ENCODE measurements at places on chromosomes 7 and 10. TPM values are rescaled to one million over a fixed set of nuclear protein-coding genes. Genes with fewer than 3 reads are reported as not detected.

DNA sequence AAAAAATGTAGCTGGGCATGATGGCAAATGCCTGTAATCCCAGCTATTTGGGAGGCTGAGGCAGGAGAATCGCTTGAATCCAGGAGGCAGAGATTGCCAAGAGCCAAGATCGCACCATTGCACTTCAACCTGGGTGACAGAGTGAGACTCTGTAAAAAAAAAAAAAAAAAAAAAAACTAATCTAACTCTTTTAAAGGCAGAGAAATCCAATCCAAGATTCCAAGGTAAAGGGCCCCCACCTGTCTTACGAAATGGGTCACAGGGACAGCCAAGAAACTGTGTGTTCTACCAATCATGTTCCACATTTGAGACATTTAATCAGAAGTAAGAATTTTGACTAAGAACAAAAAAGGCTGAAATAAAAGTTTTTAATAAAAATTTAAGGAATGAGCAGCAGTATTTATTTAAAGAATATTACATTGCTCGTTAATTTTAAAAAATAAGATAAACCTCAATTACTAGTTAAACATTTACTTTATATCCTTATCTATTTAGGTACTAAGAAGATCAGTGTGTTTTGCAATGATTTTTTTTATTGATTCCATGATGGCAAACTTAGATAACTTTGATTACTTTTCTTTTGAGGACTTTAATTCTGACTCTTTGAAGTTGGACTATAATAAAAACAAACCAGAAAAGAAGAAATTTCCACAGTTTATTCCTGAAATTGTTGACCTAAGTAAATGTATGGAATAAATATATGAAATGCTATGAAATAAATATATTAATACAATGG is 6.7 kb upstream of the OAT start:
- DNase-seq: no peak

GRCh38 chr7:99061001-99061776 is 82.7 kb downstream of the SMURF1 start:
- DNase-seq: no peak

DNA sequence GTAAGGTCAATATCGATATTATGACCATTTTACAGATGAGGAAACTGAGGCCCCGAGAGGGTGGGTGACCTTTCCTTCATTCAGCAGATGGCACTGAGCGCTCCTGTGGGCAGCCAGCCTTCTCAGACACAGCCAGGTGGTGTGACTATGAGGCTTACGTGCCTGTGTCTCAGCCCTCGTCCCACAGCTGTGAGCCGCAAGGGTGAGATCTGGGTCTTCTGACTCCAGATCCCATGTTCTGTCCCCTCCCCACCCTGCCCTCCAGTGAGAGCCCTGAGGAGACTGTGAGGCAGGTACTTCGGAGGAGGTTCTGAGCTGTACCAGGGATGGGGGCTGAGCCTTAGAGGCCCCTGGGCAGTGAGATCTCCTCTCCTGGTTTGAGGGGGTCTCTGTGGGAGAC is 613.8 kb upstream of the FOXK1 start:
- peak; percentile 53 for DNase-seq

DNA sequence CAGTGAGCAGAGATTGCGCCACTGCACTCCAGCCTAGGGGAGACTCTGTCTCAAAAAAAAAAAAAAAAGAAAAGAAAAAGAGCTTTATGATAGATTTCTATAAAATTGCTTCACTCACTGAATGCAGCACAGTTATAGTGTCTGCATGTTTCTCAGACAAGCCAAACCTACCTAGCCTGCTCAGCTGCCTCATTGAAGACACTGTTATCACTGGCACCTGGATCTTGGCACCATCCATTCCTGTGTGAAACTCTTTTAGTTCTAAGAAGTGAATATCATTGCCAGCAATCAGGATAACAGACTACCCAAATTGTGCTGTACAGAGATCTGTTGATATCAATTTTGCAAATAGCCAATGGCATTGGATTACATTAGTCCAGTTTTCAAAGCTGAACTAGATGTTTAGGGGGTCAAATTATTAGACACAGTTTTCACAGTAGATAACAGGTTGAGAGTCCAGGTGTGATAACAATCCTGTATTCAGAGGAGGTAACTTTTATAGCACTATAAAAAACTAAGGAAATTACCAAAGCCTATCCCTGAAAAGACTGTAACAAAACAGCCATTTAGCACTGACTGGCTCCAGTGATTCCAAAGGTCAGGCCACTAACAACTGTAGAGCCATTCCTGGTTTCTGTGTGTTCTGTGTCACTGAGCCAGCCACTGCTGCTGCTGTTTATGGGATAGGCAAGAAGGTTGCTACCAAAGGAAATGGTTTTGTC is 17.1 kb downstream of the PDSS1 start:
- no peak for DNase-seq

GRCh38 chr7:138666385-138666784 is 34.8 kb downstream of the SVOPL start:
- DNase-seq: no peak

- no peak for DNase-seq
Measured at GRCh38 chr7:102446387-102447156, 13.2 kb downstream of the ORAI2 start.

- peak; percentile 79 for DNase-seq
Measured at GRCh38 chr10:75461672-75462649, 30.5 kb downstream of the LRMDA start.

- no peak for DNase-seq
Measured at GRCh38 chr7:130794619-130794922, 60.6 kb upstream of the KLF14 start.

DNA sequence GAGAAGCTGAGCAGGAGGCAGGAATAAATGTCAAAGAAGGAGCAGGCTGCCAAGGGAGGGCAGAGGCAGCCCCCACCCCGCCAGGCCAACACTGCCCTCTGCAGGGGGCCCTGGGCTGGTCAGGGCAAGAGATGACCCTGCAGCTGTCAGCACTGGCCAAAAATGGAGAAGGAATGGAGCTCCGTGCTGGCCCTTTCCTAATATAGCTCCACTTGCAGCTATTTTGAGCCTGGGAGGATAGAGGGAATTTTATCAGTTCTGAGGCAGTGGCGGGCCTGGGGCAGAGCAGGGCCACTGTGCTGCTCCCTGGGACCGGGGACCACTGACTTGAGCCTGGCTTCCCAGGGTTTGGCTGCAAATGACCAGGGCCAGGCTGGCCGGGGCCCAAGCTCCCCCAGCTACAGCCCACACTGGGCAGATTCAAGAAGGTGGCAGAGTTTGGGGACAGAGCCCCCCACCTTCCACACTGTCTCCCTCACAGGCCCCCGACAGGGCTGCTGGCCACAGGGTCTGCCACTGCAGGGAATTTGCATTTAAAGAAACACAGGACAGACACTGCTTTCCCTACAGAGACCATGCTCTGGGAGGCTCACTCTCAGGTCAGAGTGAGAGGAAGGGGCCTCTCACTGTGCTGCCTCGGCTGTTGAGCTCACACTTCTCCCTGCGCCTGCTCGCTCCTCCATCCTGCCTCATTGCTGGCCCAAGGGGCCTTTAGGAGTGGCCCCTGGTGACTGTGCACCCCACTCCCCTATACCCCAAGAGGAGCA is 16.2 kb downstream of the LDB3 start:
- no peak for DNase-seq

GRCh38 chr10:63456437-63457210 is 9.2 kb downstream of the JMJD1C start:
- DNase-seq: no peak

DNA sequence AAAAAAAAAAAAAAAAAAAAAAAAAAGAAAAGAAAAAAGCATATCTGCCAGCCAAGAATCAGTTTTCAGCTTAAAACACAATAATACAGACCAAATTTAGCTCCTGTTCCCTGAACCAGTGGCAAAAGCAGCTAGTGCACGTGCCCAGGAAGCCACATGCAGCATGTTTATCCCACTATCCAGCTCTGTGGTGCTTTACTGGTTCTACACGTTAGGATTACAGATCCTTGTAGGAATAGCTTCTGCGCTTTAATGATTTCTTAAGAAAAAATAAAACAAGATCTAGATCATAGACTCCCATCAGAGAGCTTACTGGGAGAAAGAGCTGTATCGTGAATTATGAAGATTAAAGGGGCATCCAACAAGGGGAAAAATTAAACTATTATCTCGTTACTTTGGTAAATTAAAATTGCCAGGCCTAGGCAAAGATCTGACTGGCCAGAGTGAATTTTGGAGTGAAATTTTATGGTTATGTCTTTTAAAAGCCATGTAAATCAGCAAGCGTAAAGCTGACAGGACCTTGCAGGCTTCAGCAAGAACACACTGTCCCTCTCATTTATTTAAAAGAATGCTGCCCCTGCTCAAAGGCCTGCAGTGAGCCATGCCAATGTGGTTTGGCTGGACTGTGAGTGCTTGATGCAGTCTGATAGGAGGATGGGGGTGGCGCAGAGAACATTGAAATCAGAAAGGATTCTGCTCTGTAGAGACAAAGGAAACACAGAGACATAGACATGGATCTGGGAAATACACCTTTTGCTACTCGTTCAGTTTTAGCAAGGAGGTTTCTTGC is 177.3 kb upstream of the PHYHIPL start:
- no peak for DNase-seq

DNA sequence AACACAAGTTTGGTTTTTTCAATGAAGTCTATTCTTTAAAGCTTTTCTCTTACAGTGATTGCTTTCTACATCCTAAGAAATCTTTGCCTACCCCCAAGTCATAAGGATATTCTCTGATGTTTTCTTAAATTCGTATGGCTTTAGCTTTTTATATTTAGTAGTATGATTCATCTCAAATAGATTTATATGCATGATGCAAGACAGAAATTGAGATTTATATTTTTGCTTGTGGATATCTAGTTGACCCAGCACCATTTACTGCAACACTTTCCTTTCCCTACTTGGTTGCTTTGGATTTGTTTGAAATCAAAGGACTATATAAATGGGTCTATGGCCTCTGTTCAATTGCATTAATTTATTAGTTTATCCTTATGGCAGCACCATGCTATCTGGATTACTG is 113.9 kb downstream of the ZNF438 start:
- DNase-seq: no peak

GRCh38 chr10:1159131-1160061 is 103.2 kb downstream of the WDR37 start:
- DNase-seq: peak; percentile 53

GRCh38 chr10:86642499-86642898 is 11.8 kb upstream of the OPN4 start:
- DNase-seq: peak; percentile 86

DNA sequence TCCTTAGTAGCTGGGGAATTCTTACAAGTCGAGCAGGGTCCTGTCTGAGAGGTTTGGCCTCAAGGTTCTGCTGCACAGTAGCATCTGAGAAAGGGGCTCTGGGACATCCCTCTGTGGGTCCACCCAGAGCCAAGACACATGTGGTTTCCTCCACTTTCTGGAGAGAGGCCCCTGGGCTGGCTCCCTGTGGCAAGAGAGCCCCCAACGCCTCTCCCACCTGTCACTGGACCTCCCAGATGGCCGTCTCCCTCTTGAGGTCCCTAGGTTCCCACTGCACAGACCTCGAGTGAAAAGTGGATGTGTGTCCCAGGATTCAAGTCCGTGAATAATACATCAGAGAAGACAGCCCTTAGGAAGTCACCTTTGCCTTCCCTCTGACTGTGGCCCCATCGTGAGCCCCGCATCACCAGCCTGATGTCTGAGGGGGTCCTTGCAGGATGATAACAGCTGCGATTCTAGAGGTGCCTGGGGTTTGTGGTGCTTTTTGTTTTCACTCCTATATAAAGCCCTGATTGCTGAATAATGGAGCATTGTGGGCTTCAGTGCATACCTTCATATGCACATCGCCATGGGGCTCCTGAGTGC is 319.0 kb downstream of the GLRX3 start:
- DNase-seq: peak; percentile 60

DNA sequence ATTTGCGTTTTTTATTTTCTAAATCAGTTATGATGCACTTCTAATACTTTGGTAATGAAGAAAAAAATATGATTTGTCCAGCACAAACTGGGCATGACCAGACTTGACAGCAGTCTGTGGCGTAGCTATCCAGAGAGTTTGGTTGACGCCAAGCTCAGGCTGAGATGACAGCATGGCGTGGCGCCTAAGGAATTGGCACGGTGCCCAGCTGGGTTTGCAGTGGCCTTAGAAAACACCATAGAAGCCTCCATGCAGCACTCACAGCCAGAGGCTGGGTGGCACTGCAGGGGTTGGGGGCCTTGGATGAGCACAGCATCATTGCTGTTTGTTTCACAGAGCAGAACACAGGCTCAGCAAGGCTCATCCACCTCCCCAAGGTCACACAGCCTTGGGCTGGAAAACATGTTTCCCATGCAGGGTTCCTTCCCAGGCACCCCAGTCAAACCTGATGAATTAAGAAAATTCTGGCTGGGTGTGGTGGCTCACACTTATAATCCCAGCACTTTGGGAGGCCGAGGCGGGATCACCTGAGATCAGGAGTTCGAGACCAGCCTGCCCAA is 88.9 kb downstream of the GTF2IRD1 start:
- DNase-seq: no peak

- DNase-seq: no peak
Measured at GRCh38 chr10:46544989-46545791, 11.3 kb downstream of the GPRIN2 start.

DNA sequence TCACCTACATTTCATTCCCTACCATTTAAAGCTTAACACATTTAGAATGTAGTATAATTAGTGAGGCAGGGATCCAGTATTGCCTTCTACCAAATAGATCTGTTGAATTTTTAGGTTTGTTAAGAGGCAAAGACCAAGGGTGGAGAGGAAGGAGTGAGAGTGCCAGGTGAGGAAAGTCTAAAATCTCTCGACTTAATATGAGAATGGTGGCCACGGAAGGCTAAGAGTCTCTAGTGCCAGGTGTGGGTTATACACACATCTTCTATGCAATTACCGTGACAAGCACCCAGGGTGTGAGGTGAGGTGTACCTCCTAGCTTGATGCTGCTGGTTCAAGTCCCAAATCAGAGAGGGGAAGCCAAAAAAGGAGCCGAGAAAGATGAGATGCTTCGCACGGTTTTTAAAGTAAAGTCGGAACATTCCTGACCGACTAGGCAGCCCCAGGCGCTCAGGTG is 439 bp downstream of the IQUB start:
- no peak for DNase-seq

GRCh38 chr7:41796331-41796730 is 93.4 kb upstream of the INHBA start:
- DNase-seq: no peak

GRCh38 chr7:158362001-158362400 is 225.6 kb downstream of the PTPRN2 start:
- no peak for DNase-seq

The ALDH18A1 gene
- 19.2 TPM for total RNA-seq

The TUBAL3 gene
- total RNA-seq: 0.52 TPM

The SLC39A12 gene
- total RNA-seq: not detected

The DYDC2 gene
- not detected for total RNA-seq

The CRHR2 gene
- total RNA-seq: not detected

The CCDC3 gene
- 45.4 TPM for total RNA-seq

The AIMP2 gene
- total RNA-seq: 24.5 TPM

The CPXM2 gene
- total RNA-seq: 103 TPM

The CRTAC1 gene
- 8.7 TPM for total RNA-seq

The TNRC18 gene
- 175 TPM for total RNA-seq

The FAM180A gene
- 2.1 TPM for total RNA-seq

Data from esophagus muscularis mucosa (tissue), 4 donors.